ENCODE measurements at places on chromosomes 4 and X.

DNA sequence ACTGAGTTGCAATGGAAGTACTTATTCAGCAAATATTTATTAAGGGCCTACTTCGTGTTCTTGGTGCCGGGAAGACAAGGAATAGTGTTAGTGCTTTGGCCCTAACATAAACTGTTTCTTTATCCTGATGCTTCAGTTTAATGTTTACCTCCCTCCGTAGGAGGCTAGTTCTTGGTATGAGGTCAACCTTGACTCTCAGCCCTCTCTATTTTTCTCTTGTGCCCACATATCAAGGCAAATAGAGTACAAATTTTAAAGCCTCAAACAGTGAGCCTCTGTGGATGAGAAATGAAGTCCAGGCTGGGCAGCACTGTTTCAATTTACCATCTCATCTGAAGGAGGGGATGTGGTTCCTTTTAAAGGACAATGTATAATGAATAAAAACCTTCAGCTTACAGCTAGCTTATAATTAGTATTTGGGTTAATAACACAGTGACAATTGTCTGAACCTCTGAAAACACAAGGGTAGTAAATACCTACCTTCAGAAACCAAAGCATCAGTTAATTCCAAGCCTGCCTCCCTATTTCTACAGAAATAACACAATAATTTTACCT, 68.5 kb downstream of the SH3RF1 start:
- DNase-seq: no peak

DNA sequence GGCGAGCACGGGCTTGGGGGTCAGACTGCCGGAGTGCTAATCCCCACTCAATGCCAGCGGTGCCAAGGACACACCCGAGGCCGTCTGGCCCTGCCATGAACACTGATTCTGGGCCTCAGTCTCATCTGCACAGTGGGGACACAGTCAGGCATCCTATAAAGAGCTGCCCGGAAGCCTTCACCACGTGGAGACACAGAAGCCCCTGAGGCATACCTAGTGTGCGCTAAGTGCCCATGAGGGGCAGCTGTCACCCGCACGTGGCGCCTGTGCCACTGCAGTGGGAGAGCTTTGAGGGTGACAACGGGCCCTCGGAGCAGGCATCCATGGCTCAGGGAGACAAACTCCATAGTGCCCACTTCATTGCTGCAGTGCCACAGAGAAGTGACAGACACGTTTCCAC, 86.3 kb downstream of the PHKA2 start:
- no peak for DNase-seq

DNA sequence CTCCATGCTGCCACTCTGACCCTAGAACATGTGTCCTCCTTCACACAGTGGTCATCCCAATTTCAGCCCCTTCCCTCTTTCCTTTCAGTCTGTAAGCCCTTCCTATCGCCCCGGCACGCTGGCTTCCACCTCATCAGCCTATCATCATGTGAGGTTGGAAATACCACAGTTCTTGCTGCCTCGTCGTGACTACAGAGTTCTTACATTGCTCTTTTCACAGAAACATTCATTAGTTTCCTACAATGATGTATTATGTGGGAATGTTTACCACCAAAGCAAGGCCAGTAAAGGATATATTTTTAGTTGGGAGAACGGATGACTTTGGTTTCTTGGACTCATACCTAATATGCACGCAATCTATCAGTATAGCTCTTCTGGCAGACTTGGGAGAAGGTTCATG, 169.5 kb upstream of the BOD1L1 start:
- no peak for DNase-seq

GRCh38 chr4:153560908-153561307, 94.7 kb downstream of the TMEM131L start:
- DNase-seq: peak; percentile 51

- DNase-seq: no peak
Measured at GRCh38 chr4:47367761-47368160, 95.7 kb downstream of the COMMD8 start.

GRCh38 chr4:86730310-86730709, 118.9 kb downstream of the SLC10A6 start:
- DNase-seq: no peak

DNA sequence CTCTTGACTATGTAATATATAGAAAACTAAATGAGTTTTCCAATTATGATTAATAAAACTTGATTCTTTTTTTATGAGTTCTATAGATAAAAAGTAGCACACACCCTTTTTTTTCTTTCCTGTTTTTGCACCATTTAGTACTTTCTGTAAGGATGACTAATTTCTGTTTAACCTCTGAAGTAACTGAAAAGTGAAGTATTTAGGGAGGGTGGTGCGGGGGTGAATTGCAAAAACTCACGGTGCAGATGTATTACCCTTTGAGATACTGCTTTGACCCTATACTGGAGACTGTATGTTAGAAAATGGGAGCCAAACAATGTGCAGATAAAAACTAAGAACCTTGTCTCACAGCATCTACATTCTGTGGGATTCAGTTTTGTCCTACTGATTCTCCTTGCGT, 471.6 kb downstream of the DTHD1 start:
- DNase-seq: no peak

GRCh38 chrX:119643696-119644095, 37.5 kb upstream of the NKRF start:
- DNase-seq: no peak

DNA sequence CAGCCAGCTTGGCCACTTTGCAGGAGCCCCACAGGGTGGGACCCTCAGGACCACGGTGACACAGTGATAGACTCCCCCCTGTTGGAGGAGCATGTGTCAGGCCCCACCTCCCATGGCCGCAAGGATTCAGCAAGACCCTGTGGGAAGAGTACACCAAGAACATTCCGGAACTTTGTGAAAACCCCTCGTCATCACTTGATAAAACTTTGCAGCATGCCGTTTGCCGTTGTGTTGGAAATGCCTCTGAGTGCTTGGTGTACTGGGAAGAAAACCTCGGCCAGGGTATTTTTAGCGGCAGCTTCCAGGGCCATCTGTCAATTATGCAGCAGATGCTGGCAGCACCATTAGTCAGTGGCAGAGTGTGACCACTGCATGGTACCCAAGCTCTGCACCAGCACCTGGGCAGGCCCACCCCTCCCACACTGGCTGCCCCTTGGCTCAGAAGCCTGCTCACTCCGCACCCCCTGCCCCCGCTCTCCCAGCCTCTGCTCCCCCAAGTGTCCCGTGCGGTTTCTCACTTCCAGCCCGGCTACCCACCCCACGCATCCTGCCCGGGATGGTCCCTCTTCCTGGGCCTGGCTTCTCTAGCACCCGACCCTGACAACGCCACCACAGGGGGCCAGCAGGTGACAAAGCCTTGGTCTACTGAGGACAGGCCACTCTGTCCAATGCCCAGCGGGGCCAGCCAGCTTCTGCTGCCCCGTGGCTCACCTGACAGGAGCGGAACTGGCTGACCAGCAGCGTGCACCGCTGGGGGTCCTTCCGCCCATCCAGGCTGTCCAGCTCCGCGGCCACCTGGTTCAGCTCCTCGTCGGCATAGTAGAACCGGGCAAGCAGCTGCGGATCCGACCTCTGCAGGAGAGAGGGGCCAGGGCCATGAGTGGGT, 65.0 kb downstream of the ZFYVE28 start:
- no peak for DNase-seq

DNA sequence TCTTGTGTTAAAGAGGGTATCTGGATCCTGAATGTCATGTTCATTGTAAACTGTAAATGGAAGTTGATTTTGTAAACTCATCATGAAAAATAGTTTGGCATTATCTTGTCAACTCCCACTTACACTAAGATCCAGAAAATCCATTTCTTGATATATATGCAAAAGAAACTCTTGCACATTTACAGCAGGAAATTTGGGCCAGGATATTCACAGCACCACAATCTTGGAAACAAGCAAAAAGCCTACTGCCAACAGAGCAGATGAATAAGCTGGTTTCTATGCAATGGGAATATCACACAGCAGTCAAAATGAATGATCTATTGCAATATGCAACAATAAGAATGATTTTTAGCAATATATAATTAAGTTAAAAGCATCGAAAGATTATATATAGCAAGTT, 8.6 kb downstream of the GABRA4 start:
- DNase-seq: no peak

DNA sequence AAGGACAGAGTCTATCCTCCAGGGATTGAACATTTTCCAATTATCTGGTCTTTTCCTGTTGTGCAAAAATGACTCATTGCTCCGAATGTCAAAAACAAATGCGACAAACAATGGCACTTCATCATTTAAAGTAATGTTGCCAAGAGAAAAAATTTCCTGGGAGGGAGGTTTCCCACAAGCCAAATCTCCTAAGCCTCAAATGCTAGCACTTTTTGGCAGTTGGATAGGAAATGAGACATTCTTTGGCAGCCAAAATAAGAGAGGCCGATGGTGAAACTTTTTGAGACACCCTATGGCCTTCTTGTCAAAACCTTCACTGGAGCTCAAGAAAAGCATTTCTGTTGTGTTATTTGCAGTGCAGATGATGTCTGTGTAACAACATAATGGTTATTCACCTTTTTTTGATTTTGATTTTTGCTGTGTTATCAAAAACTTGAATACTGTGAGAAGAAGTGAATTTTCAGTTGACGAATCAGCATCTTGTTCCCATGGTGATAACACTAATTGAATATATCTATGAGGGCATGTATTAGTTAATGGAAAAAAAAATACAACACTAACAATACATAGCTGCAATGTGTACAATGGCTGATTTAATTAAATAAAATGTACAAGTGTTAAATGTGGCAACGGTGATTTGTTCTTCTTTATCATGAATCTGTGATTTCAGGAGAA, 333.8 kb downstream of the ANK2 start:
- DNase-seq: no peak

- DNase-seq: no peak
Measured at GRCh38 chr4:2810388-2810787, 17.5 kb downstream of the SH3BP2 start.

GRCh38 chr4:152634110-152634760, 45.6 kb downstream of the TMEM154 start:
- DNase-seq: peak; percentile 41

DNA sequence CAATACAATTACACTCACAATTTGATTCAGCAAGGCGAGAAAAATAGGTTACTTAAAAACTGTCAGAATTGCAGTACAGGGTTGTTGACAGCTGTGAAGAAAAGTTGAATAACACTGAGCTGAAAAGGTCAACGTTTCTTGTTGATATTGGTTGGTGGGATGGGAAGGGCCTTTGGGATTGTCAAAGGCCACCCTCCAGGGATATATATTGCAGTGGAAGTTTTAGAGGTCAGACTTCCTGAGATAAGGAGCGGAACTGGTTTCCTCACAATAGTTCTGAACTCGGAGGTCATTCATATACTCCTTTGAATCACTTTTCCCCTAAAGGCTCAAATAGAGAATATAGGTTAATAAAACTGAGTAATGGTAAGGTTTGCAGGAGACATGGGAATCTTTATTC, 417.2 kb downstream of the RAPGEF2 start:
- no peak for DNase-seq

DNA sequence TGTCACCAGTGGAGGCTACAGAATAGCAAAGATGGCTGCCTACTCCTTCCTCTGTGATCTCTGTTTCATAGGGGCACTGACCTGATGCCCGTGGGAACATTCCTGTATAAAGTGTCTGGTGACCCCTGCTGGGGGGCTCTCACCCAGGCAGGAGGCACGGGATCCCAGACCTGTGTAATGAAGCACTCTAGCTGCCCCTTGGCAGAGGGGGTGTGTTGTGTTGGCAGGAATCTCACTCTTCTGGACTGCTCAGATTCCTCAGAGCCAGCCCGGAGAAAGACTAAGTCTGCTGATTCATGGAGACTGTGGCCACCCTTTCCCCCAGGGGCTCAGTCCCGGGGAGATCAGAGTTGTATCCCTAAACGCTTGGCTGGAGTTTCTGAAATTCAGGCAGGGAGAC, 648.3 kb downstream of the SPRY1 start:
- DNase-seq: no peak

- peak; percentile 69 for DNase-seq
Measured at GRCh38 chrX:102899940-102900916, 36.8 kb upstream of the RAB40AL start.

GRCh38 chrX:146707781-146708180, 101.8 kb upstream of the CXorf51B start:
- DNase-seq: no peak

GRCh38 chrX:140249088-140249487, 255.8 kb downstream of the SOX3 start:
- no peak for DNase-seq

DNA sequence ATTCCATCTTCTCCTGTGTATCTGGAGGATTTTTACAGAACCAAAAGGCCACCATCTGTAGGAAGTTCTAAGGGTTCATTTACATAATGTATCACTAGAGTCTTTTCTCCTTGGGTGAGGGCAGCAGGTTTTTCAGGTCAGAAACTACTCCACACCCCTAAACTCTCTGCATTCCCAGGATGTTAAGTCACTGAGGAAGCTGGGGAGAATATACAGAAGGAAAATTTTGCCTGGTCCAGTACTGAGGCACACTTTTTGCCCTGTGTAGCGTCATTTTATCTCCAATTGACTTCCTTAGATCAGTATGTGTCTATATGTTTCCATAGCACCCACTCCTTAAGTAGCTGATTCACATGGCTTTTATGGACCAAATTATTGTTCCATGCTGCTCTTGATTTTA, 17.0 kb downstream of the XKRX start:
- DNase-seq: no peak

GRCh38 chr4:9835430-9835829, 54.0 kb downstream of the DRD5 start:
- DNase-seq: no peak

DNA sequence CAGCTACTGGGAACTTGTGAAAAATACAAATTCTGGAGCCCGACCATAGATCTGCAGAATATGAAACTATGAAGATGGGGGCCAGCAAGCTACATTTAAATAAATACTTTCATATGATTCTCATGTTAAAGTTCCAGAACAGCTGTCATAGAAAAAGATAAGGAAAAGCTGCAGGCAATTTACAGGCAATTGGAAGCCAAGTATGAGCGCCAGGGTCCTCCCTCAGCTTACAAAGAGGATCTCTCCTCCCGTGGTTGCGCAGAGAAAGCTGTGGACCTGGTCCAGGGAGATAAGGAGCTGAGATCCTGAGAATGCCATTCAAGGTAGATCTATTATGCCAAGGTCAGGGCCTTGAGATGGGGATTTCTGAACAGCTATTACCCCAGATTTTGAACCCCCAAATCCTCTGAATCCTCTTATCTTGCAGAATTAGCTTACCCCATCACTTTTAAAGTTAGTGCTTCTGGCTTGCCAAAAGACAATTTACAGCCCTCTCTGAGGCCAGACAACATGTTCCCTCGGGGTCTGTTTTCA, 25.6 kb upstream of the FRAS1 start:
- DNase-seq: no peak

- DNase-seq: no peak
Measured at GRCh38 chrX:28675173-28675572, 87.9 kb downstream of the IL1RAPL1 start.

- no peak for DNase-seq
Measured at GRCh38 chr4:40500781-40501180, 128.9 kb downstream of the RBM47 start.

DNA sequence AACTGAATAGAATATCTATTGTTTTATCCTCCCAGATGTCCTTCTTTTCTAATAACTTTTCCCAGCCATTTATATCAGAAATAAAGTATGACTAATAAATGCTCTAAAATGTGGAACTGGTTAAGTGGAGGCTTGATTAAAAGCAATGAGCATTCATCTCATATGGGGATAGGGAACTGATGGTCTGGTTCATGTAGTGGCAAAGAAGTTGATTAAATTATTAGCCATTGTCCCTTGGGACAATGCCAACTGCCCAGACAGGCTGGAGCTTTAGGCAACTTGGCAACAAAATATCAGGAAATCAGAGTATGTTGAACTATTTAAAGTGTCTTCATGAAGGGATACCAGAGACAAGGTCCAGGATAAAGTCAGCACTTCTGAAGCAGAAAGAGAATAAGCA, 24.2 kb downstream of the TRO start:
- DNase-seq: no peak

- no peak for DNase-seq
Measured at GRCh38 chr4:105586638-105587328, 34.4 kb downstream of the ARHGEF38 start.
